Upper lobe of left lung (tissue), 6 donors: ENCODE measurements at places on chromosomes 3 and 15. TPM values are rescaled to one million over a fixed set of nuclear protein-coding genes. Genes with fewer than 3 reads are reported as not detected.

CSPG5 gene
- total RNA-seq = 6.8 TPM

GABRR3 gene
- total RNA-seq = not detected

CCDC9B gene
- 69.7 TPM for total RNA-seq

CFAP20DC gene
- 0.30 TPM for total RNA-seq

SSUH2 gene
- total RNA-seq = 0.22 TPM

ZBTB11 gene
- total RNA-seq = 17.8 TPM

BBX gene
- total RNA-seq = 38.9 TPM

CTNNB1 gene
- 404 TPM for total RNA-seq

TNNC1 gene
- total RNA-seq = 124 TPM

EPB42 gene
- not detected for total RNA-seq

SLC24A5 gene
- total RNA-seq = 0.83 TPM

CASR gene
- 0.10 TPM for total RNA-seq

NPAP1 gene
- total RNA-seq = not detected

A4GNT gene
- not detected for total RNA-seq

TM4SF4 gene
- 1.8 TPM for total RNA-seq

ASB14 gene
- not detected for total RNA-seq

FEZF2 gene
- not detected for total RNA-seq
